K562 (cell line): ENCODE measurements at places on chromosomes 1 and 21. TPM values are rescaled to one million over a fixed set of nuclear protein-coding genes. Genes with fewer than 3 reads are reported as not detected.

DNA sequence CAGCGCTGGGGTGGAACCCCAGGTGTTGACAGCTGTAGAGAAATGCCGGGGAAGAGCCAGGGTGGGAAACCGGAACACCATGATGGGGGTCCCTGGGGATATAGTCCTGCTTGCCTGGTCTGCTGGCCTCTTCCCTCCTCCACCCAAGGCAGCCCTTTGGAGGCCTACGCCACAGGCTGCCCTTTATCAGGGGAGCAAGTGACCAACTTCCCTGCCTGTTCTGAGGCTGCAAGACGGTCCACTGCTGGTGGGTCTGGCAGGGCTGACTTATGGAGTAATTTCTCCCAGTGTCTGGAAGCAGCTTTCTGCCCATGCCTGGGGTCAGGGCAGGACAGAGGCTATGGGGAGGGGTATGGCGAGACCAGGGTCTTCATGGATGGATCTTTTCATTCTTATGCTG lies 50.8 kb upstream of the EDN2 start:
- DNase-seq = no peak

DNA sequence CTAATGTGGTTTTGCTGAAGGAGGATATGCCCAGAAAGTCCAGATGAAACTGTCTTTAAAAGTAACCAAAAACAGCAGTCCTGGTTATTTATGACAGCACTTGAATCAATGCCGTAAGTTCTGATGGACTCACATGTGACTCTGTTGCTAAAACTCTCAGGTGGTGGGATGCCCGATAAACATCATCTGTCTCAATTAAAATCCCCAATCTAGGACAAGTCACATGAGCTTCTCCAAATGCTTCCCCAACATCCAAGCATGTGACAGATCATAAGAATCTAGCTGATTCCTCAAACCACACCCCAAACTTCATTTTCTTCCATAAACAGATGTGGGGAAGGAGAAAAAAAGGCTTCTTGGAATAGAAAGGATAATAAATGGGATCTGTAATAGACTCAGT lies 786 bp upstream of the CTSK start:
- no peak for DNase-seq

DNA sequence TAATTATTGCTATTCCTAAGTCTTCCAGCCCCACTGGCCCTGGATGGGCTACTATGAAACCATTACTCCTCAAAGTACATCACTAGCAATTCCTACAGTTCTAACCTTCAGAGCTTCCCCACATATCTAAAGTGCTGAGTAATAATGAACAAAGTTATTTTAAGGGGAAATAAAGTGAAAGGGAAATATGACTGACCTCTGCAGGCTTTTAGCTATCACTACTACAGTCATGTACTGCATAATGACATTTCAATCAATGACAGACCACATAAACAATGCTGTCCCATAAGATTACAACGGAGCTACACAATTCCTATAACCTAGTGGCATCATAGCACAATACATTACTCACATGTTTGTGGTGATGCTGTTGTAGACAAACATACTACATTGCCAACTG lies 32.5 kb upstream of the ASPM start:
- no peak for DNase-seq

- DNase-seq = peak; percentile 51
Measured at GRCh38 chr21:14762734-14763694, 216.9 kb upstream of the SAMSN1 start.

- no peak for DNase-seq
Measured at GRCh38 chr1:230222678-230223077, 155.6 kb downstream of the GALNT2 start.

DNA sequence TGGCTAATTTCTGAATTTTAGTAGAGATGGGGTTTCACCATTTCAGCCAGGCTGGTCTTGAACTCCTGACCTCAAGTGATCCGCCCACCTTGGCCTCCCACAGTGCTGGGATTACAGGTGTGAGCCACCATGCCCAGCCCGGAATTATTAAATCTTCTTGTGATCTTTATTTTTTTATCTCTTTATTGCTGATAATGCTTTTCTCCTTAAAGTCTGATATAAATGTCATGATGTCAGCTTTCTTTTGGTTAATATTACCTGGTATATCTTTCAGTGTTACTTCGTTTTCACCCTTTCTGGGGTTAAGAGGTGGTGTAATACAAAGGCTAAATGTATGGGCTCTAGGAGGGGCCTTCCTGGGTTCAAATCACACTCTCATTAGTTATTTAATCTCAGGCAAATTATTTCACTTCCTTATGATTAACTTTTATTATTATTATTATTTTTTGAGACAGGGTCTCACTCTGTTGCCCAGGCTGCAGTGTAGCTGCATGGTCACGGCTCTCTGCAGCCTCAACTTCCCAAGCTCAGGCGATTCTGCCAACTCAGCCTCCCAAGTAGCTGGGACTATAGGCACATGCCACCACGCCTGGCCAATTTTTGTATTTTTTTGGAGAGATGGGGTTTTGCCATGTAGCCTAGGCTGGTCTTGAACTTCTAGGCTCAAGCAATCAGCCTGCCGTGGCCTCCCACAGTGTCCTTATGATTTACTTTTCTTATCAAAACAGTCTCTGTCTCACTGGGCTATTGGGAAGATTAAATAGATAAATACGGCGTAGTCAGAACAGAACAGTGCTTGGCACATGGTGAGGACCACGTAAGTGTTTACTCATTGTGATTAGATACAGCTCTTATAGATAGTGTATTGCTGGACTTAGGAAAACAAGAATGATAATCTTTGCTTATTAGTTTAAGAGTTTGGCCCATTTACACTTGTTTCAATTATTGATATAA lies 216.5 kb downstream of the URB2 start:
- no peak for DNase-seq

ITLN2 gene
- not detected in 2 replicates for total RNA-seq

GRCh38 chr1:50424045-50424883 lies 1.0 kb upstream of the DMRTA2 start:
- no peak for DNase-seq
